Thyroid gland (tissue), 4 donors: ENCODE measurements at places on chromosomes 11 and 22. TPM values are rescaled to one million over a fixed set of nuclear protein-coding genes. Genes with fewer than 3 reads are reported as not detected.

MRGPRX2 gene
- total RNA-seq = not detected

DEPDC5 gene
- total RNA-seq = 20.5 TPM

SEPTIN5 gene
- total RNA-seq = 124 TPM

PAMR1 gene
- total RNA-seq = 3.6 TPM

SERPIND1 gene
- total RNA-seq = not detected

IL17REL gene
- total RNA-seq = not detected

USP2 gene
- 5.3 TPM for total RNA-seq

ANGPTL5 gene
- not detected for total RNA-seq

BTBD18 gene
- not detected for total RNA-seq

TTC36 gene
- 4.9 TPM for total RNA-seq

OR52I1 gene
- total RNA-seq = not detected

PRODH gene
- 1.6 TPM for total RNA-seq

MMP13 gene
- total RNA-seq = not detected

MUC5B gene
- total RNA-seq = not detected

CCDC90B gene
- total RNA-seq = 52.8 TPM

DBX1 gene
- not detected for total RNA-seq

C11orf91 gene
- not detected for total RNA-seq

HINFP gene
- 36.2 TPM for total RNA-seq

PHETA2 gene
- 8.5 TPM for total RNA-seq

KCNQ1 gene
- 103 TPM for total RNA-seq

POU2AF2 gene
- not detected for total RNA-seq

TRIM6 gene
- total RNA-seq = 9.6 TPM

NLRP14 gene
- not detected for total RNA-seq

GLYAT gene
- not detected for total RNA-seq
